ENCODE measurements at places on chromosomes 2 and 18.

- no peak for DNase-seq
Observed at GRCh38 chr2:196481324-196481697, 158.2 kb upstream of the CCDC150 start.

- DNase-seq: peak; percentile 44
Observed at GRCh38 chr18:45212181-45213039, 402.9 kb upstream of the SLC14A2 start.

GRCh38 chr2:58645017-58645416 is 403.9 kb upstream of the FANCL start:
- no peak for DNase-seq

- no peak for DNase-seq
Observed at GRCh38 chr2:121187982-121188411, 97.0 kb downstream of the TFCP2L1 start.

DNA sequence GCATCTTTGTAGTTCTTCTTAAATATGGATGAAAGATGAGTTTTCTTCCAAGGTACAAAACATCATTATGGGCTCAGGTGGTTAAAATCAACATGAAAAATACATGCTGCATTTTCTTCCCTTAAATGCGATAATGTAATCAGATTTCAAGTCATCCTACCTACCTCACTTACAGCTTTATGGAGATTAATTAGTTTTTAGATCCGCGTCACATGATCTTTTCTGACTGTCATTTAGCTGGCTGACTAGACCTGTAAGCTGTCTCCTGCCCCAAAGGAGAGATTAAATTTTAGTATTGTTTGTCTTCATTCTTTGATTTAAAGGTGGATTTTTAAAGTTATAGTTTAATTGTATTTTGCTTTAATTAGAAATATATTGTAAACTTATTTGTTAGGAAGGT is 678.0 kb upstream of the ZEB2 start:
- no peak for DNase-seq

- DNase-seq: no peak
Observed at GRCh38 chr18:27164905-27165304, 20.2 kb downstream of the CHST9 start.

DNA sequence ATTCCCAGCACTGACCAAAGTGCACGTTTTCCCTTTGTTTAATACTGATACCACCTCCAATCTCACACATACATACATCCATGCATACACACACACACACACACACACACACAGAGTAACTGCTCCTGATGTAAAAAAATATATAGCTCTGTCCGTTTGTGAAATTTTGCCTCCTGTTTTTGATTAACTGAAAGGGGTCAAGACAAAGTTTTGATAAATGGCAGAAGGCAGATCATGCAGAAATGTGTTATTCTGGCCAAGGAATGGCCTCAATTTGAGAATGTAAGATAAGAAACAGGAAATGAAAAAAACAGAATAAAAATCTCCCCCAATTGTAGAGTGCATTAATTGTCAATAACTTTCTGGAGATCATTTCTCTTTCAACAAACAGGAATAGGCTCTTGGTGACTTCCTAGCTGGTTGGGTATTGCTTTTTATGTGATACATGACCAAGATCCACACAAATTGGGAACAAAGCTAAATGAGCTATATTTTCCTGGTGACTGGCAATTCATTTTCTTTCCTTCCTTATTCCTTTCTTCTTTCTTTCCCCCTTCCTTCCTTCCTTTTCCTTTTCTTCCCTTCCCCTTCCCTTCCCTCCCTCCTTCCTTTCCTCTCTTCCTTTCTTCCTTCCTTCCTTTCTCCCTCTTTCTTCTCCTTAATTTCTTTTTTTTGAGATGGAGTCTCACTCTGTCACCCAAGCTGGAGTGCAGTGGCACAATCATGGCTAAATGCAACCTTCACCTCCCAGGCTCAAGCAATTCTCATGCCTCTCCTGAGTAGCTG is 88.9 kb upstream of the PMAIP1 start:
- no peak for DNase-seq

- DNase-seq: no peak
Observed at GRCh38 chr18:32422201-32422600, 48.5 kb downstream of the GAREM1 start.

DNA sequence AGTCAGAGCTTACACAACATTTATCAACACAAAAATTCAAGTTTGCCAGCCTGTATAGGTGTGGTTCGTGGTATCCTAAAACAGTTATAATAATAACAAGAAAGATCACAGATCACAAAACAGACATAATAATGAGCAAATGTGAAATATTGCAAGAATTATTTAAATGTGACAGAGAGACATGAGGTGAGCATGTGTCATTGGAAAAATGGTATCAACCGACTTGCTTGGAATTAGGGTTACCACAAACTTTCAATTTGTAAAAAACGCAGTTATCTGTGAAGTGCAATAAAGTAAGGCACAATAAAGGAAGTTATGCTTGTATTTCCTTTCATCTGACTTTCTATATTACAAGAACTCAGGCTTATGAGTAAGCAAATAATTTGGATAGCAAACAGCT is 116.8 kb downstream of the IKZF2 start:
- no peak for DNase-seq

DNA sequence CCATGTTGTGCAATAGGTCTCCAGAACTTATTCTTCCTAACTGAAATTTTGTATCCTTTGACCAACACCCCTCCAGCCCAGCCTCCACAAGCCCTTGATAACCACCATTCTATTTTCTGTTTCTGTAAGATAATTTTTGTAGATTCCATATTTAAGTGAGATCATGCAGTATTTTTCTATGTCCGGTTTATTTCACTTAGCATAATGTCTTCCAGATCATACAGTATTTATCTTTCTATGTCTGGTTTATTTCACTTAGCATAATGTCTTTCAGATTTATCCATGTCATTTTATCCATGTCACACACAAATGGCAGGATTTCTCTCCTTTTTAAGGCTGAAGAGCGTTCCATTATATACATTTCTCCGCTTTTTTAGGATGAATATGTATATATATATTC is 24.4 kb upstream of the ONECUT2 start:
- no peak for DNase-seq

- no peak for DNase-seq
Observed at GRCh38 chr18:24735624-24736231, 275.3 kb downstream of the HRH4 start.

- DNase-seq: no peak
Observed at GRCh38 chr2:190717764-190718651, 69.1 kb downstream of the NAB1 start.

DNA sequence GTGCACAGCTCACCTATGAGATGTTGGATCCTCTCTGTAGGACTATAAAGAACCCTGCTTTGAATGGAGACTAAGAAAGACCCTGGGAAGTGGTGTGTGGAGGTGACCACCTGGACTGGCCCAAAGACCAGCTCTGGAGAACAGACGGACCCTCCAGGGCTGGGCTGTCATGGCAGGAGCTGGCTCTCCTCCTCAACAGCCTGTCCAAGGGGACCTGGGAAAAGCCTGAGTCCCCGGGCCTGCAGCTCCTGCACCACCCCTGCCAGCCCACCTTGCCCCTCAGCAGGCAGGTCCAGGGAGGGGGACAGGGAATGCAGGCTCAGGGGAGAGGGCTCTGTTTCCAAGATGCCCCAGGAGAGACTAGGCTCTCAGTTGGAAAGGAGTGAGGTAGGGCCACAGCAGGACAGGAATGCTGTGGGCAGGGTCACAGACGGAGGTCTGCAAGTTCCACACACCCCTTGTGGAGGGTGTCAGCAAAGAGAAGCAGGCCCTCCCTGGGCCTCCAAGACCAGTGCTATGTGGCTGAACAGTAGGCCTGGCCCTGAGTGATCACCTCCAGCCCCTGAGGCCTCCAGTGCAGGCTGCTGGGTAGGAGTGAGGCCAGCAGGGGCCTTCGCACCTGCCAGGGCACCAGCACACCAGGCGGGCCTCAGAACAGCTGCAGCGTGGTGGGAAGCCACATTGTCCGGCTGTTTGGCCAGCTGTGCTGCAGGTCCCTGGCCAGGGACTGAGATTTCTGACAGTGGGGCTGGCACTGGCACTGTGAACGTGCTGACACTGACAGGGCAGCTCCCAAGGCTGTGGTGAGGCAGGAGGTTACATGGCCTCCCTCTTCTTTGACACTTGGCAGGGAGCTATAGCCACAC is 86.4 kb upstream of the OTOS start:
- DNase-seq: no peak

DNA sequence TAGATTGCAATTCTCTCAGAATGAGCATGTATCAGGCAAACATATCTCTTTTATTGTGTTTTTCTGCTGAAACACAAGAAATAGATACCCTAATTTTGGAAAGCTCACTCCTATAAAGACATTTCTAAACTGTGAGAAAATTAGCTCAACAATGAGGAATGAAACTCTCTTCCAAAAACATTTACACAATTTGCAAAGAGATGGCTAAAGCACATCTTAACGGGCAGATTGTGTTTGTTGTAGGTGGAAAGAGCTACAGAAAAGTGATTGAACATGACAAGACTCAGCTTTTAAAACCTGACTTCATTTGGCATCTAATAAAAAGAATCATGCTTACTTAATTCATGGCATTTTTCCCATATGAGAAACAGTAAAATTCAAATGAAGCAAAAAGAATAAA is 175.0 kb upstream of the SLC39A10 start:
- DNase-seq: no peak

DNA sequence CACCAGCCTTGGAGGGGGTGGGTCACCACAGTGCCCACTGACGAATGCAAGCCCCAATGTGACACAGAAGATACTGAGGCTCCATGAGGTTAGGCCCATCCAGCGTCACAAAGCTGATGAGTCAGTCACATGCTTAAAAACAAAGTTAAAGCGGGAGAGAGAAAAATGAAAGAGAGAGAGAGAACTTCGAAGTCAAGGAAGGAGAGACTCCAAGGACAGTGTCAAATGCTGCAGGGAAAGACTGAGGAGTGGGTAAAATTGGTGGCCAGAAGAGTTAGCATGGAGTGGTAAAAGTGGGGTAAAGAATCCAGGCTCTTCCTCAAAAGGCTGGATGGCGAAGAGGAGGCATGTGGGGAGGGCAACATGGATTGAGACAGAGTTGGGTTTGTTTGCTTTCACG is 201.9 kb upstream of the CCDC150 start:
- DNase-seq: no peak

- no peak for DNase-seq
Observed at GRCh38 chr2:54206596-54206995, 49.4 kb downstream of the TSPYL6 start.

GRCh38 chr2:239485622-239486021 is 84.8 kb upstream of the HDAC4 start:
- DNase-seq: no peak

GRCh38 chr2:142052220-142052863 is 78.5 kb downstream of the LRP1B start:
- no peak for DNase-seq

DNA sequence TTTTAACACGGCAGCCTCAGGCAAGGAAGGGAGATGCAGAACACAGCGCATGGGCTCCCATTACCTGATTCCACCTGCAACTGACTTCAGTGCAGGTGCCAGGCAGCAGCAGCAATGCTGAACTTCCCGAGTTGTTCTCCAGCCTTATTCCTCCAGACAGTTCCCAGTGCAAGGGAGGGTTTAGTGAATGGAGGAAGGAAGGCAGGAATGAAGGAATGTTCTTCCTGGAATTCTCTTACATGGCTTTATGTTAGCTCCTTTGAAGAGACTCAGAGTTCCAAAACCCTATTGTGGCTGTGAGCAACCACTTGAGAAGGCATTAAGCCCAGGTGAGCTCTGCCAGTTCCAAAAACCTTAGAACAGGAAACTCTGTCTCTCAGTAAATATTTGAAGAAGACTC is 45.5 kb downstream of the SERPINB7 start:
- DNase-seq: no peak

DNA sequence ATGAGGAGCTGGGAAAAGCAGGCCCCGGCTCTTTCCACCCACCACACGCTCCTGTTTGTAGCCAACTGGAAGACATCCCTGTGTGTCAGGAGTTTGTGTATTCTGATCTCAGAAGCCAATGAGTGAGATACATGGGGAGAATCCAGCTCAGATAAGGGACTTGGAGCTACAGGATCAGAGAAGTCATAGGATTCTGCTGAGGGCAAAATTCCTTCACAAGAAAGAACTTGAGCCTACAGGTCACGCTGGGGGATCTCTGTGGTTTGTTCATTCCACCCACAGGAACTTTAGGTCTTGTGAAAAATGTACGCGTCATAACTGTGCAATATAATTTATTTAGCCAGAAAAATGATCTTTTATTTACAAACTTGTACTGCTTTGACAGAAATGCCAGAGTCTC is 80.1 kb upstream of the SMIM21 start:
- no peak for DNase-seq

DNA sequence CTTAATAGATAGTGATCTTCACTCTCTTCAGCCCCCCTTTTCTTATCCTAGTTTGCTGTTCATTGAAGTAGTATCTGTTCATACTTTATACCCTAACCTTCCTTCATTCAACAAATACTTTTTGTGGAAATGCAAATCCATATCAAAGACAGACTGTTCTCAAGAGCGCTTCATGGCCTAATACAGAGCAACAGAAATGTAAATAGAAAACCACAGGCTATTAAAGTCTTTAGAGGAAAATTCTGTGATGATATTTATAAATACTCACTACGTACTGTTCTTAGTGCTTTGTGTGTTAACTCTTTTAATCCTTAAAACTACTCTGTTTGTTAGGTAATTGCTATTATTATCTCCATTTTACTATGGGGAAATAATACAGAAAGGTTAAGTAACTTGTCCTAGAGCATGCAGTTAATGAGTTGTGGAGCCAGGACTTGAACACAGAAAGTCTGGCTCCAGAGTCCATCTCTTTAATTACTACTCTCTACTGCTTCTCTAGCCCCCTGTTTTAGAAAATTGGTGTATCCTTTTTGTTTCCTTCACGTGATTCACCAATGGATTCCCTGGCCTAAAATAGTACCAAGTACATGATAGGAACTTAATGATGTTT is 2.9 kb downstream of the MDH1 start:
- no peak for DNase-seq

- no peak for DNase-seq
Observed at GRCh38 chr2:170530284-170530745, 184.8 kb upstream of the SP5 start.

GRCh38 chr18:55477860-55478581 is 110.0 kb downstream of the TCF4 start:
- no peak for DNase-seq

DNA sequence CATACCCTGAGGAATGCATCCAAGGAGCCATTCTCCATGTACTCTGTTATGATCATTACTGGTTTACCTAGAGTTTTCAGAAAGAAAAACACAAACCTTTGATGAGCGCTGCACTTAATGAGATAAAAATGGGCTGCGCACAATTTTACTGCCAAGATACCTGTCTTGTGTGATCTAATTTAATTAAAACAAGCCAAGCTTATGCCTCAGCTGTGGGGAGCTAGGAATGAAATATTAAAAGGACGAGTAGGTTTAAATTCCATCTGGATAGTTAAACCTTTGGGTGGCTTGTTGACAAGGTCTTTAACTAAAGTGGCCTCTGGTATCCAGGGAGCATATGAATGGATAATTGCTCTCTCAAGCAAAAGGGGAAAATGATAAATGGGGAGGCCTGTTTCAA is 135.0 kb downstream of the EPHA4 start:
- DNase-seq: no peak

- DNase-seq: no peak
Observed at GRCh38 chr2:101173707-101174295, 22.6 kb upstream of the TBC1D8 start.

GRCh38 chr2:7835693-7836680 is 845.9 kb upstream of the ID2 start:
- DNase-seq: no peak

- no peak for DNase-seq
Observed at GRCh38 chr2:132645722-132646539, 24.1 kb downstream of the LYPD1 start.
